ENCODE measurements at places on chromosomes 2 and 18. TPM values are rescaled to one million over a fixed set of nuclear protein-coding genes. Genes with fewer than 3 reads are reported as not detected.

The ANTXR1 gene
- total RNA-seq, result not detected

The GALNT5 gene
- total RNA-seq, result not detected

DNA sequence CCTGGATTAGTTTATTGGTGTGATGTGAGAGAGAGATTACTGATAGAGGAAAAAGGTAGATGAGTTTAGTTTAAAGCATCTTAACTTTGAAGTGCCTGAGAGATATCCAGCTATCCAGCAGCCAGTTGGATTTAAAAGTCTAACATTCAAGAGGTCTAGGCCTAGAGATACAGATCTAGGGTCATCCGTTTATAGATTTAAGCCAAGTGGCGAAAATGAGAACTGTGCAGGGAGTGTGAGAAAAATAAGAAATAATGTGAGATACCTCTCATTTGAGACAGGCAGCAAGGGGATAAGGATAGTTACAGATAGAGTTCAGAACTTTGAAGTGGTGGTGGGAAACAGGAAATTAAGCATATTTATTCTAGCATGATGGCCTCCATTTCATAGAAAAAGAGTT is 5.3 kb upstream of the ORC2 start:
- DNase-seq, result no peak

DNA sequence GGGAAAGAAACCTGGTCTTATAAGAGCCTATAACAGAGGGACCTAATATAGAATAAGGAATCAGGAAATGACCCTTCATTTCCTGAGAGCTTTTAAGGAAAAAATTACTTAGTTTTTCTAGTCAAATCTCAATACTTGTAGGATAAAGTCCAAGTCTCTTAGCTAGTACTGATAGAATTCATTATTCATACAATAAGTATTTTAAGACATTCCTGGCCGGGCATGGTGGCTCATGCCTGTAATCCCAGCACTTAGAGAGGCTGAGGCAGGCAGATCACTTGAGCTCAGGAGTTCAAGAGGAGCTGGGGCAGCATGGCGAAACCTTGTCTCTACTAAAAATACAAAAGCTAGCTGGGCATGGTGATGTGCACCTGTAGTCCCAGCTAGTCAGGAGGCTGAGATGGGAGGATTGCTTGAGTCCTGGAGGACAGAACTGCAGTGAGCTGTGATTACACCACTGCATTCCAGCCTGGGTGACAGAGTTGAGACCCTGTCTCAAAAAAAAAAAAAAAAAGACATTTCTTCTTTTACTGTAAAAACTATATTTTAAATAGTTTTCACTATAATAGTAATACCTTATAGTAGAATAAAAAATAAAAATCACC is 3.2 kb downstream of the RAB3GAP1 start:
- DNase-seq, result no peak

GRCh38 chr2:102331311-102331980 is 20.1 kb downstream of the IL1RL1 start:
- DNase-seq, result no peak
